ENCODE measurements at places on chromosomes 4 and X. TPM values are rescaled to one million over a fixed set of nuclear protein-coding genes. Genes with fewer than 3 reads are reported as not detected.

The TBC1D1 gene
- 111 TPM for total RNA-seq

DNA sequence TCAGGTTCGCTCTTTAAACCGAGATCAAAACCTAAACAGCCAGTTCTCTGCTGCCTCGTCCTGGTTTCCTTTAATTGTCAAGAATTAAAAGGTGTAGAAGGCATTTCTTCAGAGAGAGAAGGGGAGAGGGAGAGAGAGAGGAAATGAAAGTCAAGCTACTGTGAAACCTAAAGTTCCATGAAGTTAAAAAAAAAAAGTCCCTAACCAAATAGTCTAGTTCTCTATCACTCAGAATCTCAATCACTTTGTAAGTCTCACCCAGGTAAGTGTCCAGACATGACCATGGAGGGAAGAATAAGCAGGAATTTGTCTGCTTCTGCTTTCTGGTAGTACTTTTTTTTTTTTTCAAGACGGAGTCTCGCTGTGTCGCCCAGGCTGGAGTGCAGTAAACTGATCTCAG lies 18.8 kb upstream of the SMIM14 start:
- H3K27me3 ChIP-seq: no peaks in the 10 kb centered on the region
- no peak overlapping the region for H3K4me3 ChIP-seq
- no peak for DNase-seq
- H3K4me1 ChIP-seq: no peaks in the 10 kb centered on the region

- no peaks in the 10 kb centered on the region for H3K36me3 ChIP-seq
- H3K27ac ChIP-seq: no peak within 1 kb of the TSS
- H3K4me1 ChIP-seq: no peaks in the 10 kb centered on the region
Measured at GRCh38 chrX:84187533-84188319, at the start of gene RPS6KA6. TSS of gene RPS6KA6 (minus strand) at chrX:84188199. CDS start at chrX:84187899, 300 bp downstream.

- DNase-seq: no peak
- no peaks in the 10 kb centered on the region for H3K36me3 ChIP-seq
- H3K27me3 ChIP-seq: no peaks in the 10 kb centered on the region
- H3K4me3 ChIP-seq: no peak overlapping the region
- H3K4me1 ChIP-seq: no peaks in the 10 kb centered on the region
- H3K27ac ChIP-seq: no peak overlapping the region
Measured at GRCh38 chr4:145066063-145066501, 31.9 kb downstream of the ANAPC10 start.

DNA sequence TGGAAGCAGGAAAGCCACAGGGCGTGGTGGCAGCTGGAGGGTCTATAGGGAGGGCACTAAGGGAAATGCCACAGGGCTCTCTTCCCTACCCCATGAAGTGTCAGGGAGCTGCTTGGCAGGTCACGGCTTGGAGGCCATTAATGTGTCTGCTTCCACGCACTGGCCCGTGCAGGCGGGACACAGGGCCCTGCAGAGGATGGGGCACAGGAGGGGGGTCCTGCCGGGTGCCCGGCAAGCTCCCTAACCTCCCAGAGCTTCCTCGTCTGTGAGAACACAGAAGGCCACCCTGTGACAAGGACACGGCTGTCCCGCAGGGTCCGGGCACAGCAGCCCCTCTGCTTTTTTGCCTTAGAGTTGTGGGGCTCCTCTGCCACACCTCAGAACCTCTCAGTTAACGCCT lies 25.5 kb downstream of the FAM53A start:
- no peaks in the 10 kb centered on the region for H3K27me3 ChIP-seq
- no peaks in the 10 kb centered on the region for H3K4me1 ChIP-seq
- no peaks in the 10 kb centered on the region for H3K36me3 ChIP-seq

- no peak overlapping the region for H3K4me3 ChIP-seq
- H3K27me3 ChIP-seq: no peaks in the 10 kb centered on the region
- no peaks in the 10 kb centered on the region for H3K36me3 ChIP-seq
- H3K4me1 ChIP-seq: peaks cover 1% of the 10 kb centered on the region
Measured at GRCh38 chrX:110321670-110322069, 3.8 kb upstream of the AMMECR1 start.

GRCh38 chr4:54855191-54855854 lies 197.6 kb downstream of the KIT start:
- no peak overlapping the region for H3K27ac ChIP-seq
- H3K36me3 ChIP-seq: no peaks in the 10 kb centered on the region
- no peak for DNase-seq
- no peaks in the 10 kb centered on the region for H3K4me1 ChIP-seq
- no peaks in the 10 kb centered on the region for H3K27me3 ChIP-seq

The PAGE4 gene
- not detected for total RNA-seq

DNA sequence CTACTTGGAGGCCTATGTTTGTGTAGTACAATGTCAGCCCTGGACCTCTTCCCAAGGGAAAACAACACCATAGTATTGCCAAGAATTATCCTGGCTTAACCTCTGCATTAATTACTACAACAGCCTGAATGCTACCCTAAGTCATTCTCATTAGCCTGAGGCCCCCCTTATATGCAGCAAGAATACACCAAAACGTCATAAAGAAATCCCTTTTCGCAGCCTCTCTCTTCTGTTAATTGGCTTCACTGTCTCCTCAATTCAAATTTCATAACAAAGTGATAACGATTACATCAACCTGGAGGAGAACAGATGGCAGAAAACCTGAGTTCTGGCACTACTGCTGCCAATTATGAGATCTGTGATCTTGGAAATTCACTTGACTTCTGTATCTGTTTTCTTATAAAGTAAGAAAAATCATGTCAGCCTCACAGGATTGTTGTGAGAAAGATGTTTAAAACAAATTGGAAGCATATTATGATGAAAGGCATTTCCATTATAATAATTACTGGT lies 1663.1 kb downstream of the STIM2 start:
- H3K36me3 ChIP-seq: no peaks in the 10 kb centered on the region
- H3K4me3 ChIP-seq: no peak overlapping the region
- H3K27ac ChIP-seq: no peak overlapping the region
- no peaks in the 10 kb centered on the region for H3K27me3 ChIP-seq
- no peak for DNase-seq
- H3K4me1 ChIP-seq: no peaks in the 10 kb centered on the region

- no peaks in the 10 kb centered on the region for H3K27me3 ChIP-seq
- H3K4me3 ChIP-seq: no peak overlapping the region
- H3K36me3 ChIP-seq: no peaks in the 10 kb centered on the region
- H3K4me1 ChIP-seq: no peaks in the 10 kb centered on the region
Measured at GRCh38 chr4:147581606-147582350, 35.4 kb upstream of the TMEM184C start.

DNA sequence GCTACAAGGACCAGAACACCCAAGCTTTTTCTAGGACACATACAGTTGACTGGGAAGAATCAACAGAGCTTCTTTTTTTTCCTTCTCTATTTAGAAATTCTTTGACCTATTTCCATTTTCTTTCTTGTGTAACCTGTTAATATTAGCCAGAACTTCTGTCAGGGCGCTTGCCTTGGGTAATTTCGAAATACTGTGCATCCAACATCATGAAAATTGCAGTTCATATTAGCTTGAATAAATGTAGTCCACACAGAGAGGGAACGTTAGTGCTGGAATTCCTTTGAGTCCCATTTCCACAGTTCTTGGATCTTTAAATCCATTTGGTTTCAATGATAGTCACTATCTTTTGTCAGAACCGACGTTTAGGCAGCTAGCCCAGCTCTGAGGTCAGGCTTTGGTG lies 141.8 kb downstream of the MXRA5 start:
- no peaks in the 10 kb centered on the region for H3K4me1 ChIP-seq
- no peak overlapping the region for H3K4me3 ChIP-seq
- no peak for DNase-seq
- H3K27ac ChIP-seq: no peak overlapping the region
- no peaks in the 10 kb centered on the region for H3K36me3 ChIP-seq

- H3K4me3 ChIP-seq: no peak overlapping the region
- no peaks in the 10 kb centered on the region for H3K4me1 ChIP-seq
- no peak overlapping the region for H3K27ac ChIP-seq
- H3K27me3 ChIP-seq: no peaks in the 10 kb centered on the region
Measured at GRCh38 chr4:186918466-186918865, 194.8 kb upstream of the FAT1 start.

- no peak overlapping the region for H3K4me3 ChIP-seq
- H3K27ac ChIP-seq: no peak overlapping the region
- DNase-seq: no peak
- no peaks in the 10 kb centered on the region for H3K36me3 ChIP-seq
- H3K4me1 ChIP-seq: no peaks in the 10 kb centered on the region
Measured at GRCh38 chr4:19580095-19580494, 671.6 kb upstream of the SLIT2 start.

DNA sequence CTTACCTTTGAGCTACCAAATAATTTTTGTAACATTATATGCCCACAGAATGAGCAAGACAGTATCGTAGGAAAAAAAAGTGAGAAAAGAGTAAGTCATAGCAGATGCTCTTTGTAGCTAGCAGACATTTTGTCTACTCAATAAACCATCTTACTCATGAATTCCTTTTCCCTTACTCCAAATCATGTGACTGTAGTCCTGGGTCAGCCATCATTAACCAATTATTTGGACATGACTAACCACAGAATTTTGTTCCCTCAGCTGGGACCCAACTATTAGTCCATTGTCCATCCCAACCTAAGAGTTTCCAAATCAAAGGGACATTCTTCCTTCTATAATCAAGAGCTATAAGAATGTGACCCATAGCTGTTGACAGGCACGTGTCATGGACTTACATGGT lies 11.4 kb downstream of the UBE2D3 start:
- H3K27me3 ChIP-seq: no peaks in the 10 kb centered on the region
- H3K27ac ChIP-seq: peak overlapping the region; percentile 70
- no peak overlapping the region for H3K4me3 ChIP-seq

DNA sequence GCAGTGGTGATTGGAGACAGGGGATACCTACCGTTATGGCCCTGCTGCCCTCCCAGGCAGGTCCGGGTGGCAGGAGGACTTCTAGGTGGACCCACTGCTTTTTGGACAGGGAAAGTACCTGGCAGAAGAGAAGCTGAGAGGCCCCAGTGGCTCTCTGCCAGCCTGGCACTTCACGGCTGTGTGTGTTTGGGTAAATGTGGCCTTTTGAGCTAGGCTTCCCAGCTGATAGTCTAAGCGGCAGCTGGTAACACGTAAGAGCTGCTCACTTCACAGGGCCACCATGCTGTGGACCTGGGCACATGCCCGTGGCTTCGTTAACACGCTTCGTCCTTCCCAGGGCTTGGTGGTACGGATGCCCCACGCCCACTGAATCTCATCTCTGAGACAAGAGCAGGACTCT lies 92.0 kb upstream of the CLCN4 start:
- no peak for DNase-seq
- H3K27ac ChIP-seq: no peak overlapping the region
- H3K27me3 ChIP-seq: no peaks in the 10 kb centered on the region
- H3K36me3 ChIP-seq: peaks cover 7% of the 10 kb centered on the region
- no peaks in the 10 kb centered on the region for H3K4me1 ChIP-seq

The HERC3 gene
- 32.3 TPM for total RNA-seq

DNA sequence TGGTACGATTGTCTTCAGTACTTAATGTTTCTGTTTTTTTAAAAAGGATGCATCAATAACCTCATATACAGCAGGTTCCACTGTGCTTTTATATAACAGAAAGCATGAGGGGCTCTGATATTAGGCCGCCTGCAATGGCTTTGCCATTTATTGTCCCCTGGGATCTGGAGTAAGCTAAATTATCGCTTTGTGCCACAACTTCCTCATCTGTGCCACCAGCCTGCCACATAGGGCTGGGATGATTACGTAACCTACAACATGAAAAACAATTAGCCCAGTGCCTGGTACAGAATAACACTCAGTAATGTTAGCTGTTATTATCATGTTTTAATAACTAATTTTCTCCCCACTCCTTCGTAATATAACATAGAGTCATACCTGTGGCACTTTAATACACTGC lies 65.5 kb upstream of the TRIM2 start:
- H3K4me3 ChIP-seq: no peak overlapping the region
- no peaks in the 10 kb centered on the region for H3K27me3 ChIP-seq
- no peaks in the 10 kb centered on the region for H3K36me3 ChIP-seq
- H3K4me1 ChIP-seq: peaks cover 6% of the 10 kb centered on the region

GRCh38 chr4:124179506-124180186 lies 532.9 kb downstream of the ANKRD50 start:
- H3K36me3 ChIP-seq: no peaks in the 10 kb centered on the region
- no peak overlapping the region for H3K4me3 ChIP-seq
- no peaks in the 10 kb centered on the region for H3K4me1 ChIP-seq
- H3K27me3 ChIP-seq: no peaks in the 10 kb centered on the region

DNA sequence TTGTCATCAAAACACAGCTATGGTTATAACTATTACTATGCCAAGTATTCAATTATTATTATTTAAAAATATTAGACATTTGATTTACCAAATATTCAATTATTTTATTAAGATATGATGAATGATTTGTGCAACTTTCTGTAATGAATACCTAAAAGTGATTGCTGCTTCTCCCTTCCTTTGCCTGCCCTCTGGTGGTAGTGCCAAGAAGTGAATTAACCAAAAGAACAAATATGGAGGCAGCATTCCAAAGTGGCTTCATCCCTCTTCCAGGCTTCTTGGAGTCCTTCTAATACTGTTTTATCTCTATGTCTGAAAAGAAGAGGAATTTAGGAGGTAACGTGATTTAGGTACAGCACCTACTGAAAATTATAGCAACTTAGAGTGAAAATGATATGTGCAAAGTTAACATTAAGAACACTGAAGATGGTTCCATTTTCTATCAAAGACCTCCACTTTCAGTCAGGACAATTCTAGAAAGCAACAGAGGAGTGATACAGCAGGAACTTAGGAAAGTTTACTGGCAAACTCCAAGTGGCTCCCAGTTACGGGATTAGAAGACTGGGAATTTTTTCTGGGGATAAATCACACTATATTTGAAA lies 43.0 kb downstream of the ENPEP start:
- no peak overlapping the region for H3K27ac ChIP-seq
- peaks cover 14% of the 10 kb centered on the region for H3K36me3 ChIP-seq
- no peak overlapping the region for H3K4me3 ChIP-seq
- no peaks in the 10 kb centered on the region for H3K4me1 ChIP-seq
- no peak for DNase-seq

All from gastrocnemius medialis (tissue), 4 donors.